HS-27A (cell line): ENCODE measurements at places on chromosomes 16 and 17.
A peak's percentile ranks its signal among the peaks of the same experiment; 100 is the strongest.

DNA sequence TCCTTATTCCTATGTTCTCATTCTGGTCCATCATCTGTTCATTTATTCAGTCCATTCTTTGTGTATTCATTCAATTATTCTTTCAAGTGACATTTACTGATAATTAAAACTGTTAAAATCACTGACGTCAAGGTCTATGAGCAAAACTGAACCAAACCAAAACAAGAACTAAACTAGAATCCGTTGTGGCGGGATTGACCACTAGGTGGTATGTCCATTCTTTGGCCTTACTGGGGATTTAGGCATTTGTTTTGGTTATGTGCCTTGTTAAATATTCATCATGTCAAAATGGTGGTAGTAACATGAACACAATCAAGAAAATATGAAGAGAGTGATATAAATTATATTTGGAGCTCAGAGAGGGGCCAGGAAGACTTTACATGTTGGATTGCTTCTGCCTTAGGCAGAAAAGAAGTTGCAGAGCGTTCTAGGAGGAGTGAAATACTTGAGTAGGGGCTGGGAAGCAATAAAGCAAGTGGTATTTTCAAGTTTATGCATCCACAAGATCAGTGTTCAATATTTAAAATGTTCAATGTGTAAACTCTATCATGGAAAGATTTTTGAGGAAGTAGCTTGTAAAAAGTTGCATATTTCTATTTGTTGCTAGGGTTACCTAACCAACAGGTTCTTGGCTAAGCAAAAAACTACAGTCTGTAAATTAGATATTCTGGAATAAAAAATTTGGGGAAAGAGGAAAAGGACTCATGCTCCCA is 129.0 kb downstream of the CDH13 start:
- no peak for DNase-seq

GRCh38 chr16:87584271-87584670 is 18.0 kb upstream of the JPH3 start:
- no peak for DNase-seq

DNA sequence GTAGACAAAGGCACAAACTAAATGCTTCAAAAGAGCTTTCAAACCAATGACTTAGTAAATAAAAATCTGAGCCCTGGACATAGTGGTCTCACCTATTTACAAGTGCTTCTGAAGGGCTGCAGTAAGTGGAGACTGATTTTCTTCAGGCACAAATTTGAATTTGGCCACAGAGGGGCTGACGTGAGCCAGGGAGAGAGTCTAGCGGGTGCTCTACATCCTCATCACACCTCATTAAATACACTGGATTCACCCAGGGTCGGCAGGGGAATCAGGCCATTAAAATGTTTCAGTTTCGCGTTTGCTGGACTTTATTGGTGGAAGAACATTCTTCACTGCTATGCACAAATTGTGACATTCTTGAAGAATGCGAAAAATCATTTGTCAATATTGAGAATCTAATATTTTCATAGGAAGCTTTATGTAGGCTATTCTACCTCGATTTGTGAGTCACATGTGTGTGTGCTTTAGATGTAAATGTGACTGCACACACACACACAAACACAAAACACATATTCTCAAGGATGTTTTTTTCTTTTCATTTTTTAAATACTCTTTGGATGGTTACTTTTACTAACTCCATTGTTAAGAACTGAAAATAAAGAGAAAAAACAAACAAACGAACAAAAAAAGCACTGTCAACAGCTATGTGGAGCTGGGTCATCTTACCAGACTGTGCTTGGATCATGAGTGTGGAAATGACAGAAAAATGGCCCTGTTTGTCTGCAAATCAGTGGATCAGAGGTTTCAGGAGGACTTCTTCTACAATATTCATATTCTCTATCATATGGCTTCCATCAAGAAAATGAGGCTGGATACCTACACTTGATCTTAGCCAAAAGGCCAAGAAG is 58.9 kb downstream of the CDH11 start:
- no peak for DNase-seq

DNA sequence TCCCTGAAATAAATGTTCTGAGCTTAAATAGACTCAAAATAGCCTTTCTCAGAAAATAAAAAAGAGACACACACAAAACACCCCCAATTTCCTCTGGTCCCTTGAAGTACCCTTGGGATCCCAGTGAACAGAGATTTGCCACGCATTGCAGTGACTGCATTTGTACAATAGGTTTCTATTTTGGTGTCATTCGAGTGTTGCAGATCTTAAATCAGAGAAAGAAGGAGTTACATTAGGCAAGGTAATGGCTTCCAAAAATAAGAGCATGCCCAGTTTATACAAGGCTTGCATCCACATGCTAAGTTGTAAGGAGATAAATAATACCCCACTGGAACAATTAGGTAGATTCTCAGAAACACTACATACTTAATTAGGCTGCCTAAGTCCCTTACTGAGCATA is 2.2 kb downstream of the TOX3 start:
- no peak for DNase-seq

- no peak for DNase-seq
Observed at GRCh38 chr16:72760581-72760980, 287.3 kb downstream of the ZFHX3 start.

- DNase-seq, result no peak
Observed at GRCh38 chr17:11388054-11388453, 147.0 kb downstream of the SHISA6 start.

- peak; percentile 11 for DNase-seq
Observed at GRCh38 chr17:2090804-2091534, 36.1 kb downstream of the HIC1 start.

DNA sequence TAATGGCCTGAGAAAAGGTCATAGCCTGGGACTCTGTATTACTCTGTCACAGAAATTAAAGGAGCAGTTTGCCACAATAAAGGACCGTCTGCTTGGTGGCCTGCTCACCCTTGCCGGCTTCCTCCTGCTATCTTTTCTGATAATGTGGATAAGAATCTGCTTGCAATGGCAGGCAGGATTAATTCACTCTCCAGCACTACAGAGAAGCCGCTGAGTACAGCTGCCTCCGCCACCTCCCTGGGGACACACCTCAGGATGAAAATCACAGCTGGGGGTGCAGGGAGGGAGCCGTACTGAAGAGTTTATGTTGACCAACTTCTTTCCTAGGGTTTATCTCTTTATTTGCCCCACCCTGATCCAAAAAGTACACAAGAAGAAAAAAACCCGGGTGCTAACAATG is 245.9 kb upstream of the RPL38 start:
- DNase-seq, result no peak

- DNase-seq, result no peak
Observed at GRCh38 chr16:2190659-2191445, 5.6 kb downstream of the CASKIN1 start.

DNA sequence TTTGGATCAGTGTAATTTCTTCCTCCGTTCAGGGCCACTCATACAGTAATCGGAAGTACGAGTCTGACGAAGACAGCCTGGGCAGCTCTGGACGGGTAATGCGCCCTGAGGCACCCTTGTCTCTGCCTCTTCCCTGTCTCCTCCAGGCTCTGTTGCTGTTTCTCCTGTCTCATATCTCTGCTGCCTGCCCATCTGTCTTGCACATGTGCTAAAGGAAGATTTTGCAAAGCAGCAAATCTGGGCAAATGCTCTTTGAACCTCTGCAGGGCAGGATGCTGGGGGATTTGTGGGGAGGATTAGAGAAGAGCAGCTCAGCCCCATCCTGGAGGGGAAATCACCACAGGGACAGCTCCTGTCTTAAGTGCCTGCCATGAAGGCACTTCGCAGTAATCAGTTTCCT is 32.4 kb upstream of the POLR3E start:
- DNase-seq, result no peak

DNA sequence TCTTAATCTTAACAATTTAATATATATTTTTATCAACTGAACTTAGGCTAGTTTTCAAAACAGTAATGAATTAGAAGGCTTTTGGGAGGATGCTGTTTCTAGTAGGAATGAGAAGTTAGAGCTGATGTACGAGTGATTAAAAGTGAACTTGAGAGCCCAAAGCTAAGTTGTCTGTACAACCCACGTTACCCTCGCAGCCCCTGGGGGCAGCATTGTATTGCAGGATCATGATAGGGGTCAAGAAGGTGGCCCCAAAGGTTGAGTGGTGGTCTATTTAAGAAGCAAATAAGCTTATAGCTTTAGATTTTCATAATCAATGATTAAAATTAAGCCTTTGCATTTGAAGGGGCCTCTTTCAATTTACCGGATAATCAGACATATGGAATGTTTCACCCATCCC is 33.7 kb upstream of the ALDH3A2 start:
- DNase-seq, result no peak

DNA sequence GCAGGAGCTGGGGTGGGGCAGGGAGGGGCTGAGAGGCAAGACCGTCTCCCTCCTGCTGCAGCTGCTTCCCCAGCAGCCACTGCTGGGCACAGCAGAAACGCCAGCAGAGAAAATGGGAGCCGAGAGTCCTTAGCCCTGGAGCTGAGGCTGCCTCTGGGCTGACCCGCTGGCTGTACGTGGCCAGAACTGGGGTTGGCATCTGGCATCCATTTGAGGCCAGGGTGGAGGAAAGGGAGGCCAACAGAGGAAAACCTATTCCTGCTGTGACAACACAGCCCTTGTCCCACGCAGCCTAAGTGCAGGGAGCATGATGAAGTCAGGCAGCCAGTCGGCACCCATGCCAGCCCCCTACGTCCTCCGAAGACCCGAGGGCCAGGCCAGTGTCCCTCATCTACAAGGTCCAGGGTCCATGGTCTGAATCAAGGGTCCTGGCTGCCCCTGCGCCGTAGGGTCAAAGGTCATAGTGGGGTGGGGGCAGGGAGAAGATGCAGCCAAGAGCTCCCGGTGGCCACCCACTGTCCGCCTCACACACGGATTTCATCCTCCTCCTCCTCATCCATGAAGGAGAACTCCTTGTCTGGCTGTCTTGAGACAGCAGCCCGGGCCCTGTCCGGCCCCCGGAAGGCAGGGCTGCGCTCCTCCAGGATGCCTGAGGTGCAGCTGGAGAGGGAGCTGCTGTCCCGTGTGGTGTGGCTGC is 23.4 kb upstream of the CPSF4L start:
- no peak for DNase-seq

- DNase-seq, result no peak
Observed at GRCh38 chr17:3505008-3505407, 29.2 kb downstream of the ASPA start.

DNA sequence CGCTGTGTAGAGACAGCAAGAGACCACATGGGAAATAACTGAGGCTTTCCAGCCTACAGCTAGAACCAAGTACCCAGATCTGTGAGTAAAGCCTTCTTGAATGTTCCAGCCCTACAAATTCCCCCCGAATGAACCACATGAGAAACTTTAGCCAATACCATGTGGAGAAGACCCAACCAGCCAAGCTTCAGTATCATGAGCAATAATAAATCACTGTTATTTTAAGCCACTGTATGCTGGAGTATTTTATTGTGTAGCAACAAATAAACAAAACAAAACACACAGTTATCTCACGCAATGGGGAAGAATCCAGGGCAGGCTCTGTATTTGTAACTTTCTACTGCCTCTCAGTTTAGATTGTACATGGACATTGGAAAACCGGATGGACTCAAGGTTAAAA is 426.2 kb downstream of the CDH11 start:
- no peak for DNase-seq

DNA sequence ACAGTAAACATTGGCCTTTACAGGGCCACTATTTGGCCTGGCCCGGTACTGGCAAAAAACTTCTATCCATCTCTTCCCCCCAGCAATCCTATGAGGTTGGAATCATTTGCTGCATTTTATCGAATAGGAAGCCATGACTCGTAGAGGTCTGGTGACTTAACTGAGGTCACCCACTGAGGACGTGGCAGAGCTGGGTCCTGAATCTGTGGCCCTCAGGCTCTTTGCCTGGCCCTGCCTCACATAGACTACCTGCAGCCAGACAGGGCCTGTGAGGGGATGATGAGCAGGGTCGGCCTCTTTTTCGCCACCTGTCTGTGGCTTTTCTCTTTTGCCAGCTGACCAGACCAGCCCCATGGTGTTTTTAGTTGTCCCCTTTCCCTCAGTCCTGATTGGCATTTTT is 1.9 kb downstream of the PPP4C start:
- DNase-seq, result no peak

GRCh38 chr17:41967921-41968578 is 1.5 kb downstream of the CNP start:
- no peak for DNase-seq

GRCh38 chr17:4087911-4088693 is 54.7 kb downstream of the ZZEF1 start:
- DNase-seq, result no peak

DNA sequence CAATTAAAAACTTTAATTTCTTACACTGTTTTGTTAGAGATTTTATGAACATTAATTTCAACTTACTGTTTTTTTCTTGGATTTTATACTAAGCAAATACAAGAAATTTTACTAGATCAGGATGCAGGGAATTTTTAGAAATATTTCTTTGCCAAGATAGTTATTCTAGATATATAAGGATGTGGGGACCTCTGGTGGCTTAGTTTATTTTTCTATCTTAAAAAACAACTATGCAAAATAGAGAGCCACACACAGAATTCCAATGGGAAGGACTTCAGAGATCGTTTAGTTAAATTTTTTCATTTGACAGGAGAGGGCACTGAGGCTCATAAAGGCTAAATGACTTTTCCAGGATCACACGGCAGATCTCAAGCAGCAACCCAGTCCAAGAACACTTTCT is 23.0 kb upstream of the CAPNS2 start:
- DNase-seq, result peak; percentile 22

GRCh38 chr16:71865173-71865863 is 18.7 kb downstream of the ZNF821 start:
- no peak for DNase-seq

DNA sequence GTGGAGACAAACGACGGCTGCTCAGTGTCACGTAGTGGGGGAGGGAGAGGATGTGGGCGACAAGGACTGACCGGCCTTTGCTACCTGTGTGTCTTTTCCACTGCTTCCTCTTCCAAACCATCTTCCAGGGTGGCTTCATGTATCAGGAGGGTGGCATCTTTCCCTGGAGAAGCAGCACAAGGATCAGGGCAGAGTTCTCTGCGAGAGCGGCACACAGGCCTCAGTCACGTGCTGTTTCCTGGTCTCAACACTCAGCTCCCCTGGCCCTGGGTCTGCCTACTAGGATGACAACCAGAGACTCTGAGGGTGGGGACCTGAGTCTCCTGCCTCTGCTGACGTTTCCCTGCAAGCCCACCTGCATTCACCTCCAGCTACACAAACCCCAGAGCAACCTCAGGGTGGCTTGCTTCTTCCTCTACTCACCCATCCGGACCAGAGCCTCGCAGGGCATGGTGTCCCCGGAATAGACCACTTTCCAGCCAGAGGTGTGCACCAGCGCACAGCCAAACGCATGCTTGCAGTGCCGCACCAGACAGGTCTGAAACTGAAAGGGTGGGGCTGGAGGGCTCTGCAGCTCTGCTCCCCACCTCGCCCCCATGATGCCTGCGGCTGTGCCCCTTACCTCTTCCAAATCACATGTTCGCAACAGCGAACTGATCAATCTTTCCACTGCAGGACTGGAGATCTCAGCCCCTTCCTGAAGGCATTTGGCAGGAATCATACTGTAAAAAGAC is 23.3 kb downstream of the ELAC2 start:
- no peak for DNase-seq

GRCh38 chr16:58471209-58471975 is 28.6 kb upstream of the NDRG4 start:
- no peak for DNase-seq

- DNase-seq, result no peak
Observed at GRCh38 chr16:48590476-48590875, 19.5 kb downstream of the N4BP1 start.

- no peak for DNase-seq
Observed at GRCh38 chr16:4067262-4068001, 48.8 kb downstream of the ADCY9 start.
